ENCODE measurements at places on chromosomes 1 and 21. TPM values are rescaled to one million over a fixed set of nuclear protein-coding genes. Genes with fewer than 3 reads are reported as not detected.
A peak's percentile ranks its signal among the peaks of the same experiment; 100 is the strongest.

DNA sequence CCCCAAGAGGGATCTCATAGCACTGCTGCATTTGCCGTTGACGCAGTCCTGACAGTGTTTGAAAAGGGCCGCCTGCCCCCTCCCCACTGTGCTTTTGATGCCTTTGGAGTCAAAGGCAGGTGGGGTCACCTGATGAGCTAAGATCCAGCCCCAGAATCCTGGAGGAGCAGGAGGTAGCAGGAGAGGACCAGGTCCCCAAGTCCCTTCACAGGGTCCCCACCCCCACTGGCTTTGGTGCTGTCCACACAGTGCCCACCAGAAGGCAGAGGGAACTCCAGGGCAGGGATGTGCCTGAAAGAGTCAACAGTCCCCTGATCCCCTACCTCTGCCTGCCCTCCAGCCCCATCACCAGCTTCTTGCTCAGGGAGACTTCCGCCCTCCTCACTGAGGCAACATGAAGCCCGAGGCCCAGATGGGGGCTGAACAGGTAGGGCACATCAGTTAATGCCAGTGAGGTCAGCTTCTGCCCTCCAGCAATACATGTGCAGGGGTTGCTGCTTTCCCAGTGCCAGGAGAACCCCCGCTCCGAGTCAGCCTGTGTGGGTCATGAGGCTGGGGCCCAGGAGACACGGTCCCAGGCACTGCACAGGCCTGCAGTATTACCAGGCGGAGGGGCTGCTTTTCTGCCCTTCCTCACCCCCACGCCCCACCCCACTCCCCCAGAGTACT, 8.8 kb upstream of the KCNC4 start:
- H3K36me3 ChIP-seq, result no peaks in the 10 kb centered on the region
- peaks cover 8% of the 10 kb centered on the region for H3K4me1 ChIP-seq
- H3K27me3 ChIP-seq, result no peaks in the 10 kb centered on the region
- peak; percentile 36 for DNase-seq
- H3K4me3 ChIP-seq, result no peak overlapping the region
- H3K27ac ChIP-seq, result no peak overlapping the region

GRCh38 chr1:156495401-156496140, 5.0 kb downstream of the MEF2D start:
- peaks cover 6% of the 10 kb centered on the region for H3K36me3 ChIP-seq
- H3K27me3 ChIP-seq, result no peaks in the 10 kb centered on the region
- H3K4me1 ChIP-seq, result peaks cover 65% of the 10 kb centered on the region
- H3K27ac ChIP-seq, result peak overlapping the region; percentile 34
- DNase-seq, result peak; percentile 87
- H3K4me3 ChIP-seq, result no peak overlapping the region

GRCh38 chr1:78519446-78519845, 28.7 kb downstream of the PTGFR start:
- no peaks in the 10 kb centered on the region for H3K36me3 ChIP-seq
- no peak overlapping the region for H3K4me3 ChIP-seq
- peaks cover 25% of the 10 kb centered on the region for H3K4me1 ChIP-seq
- no peak for DNase-seq
- no peak overlapping the region for H3K27ac ChIP-seq

GRCh38 chr1:55571767-55572166, 356.6 kb upstream of the USP24 start:
- no peaks in the 10 kb centered on the region for H3K36me3 ChIP-seq
- peaks cover 29% of the 10 kb centered on the region for H3K4me1 ChIP-seq
- no peak overlapping the region for H3K4me3 ChIP-seq
- DNase-seq, result peak; percentile 84
- no peaks in the 10 kb centered on the region for H3K27me3 ChIP-seq

GRCh38 chr21:45435405-45435981, 30.5 kb downstream of the COL18A1 start:
- no peak overlapping the region for H3K4me3 ChIP-seq
- H3K27me3 ChIP-seq, result no peaks in the 10 kb centered on the region
- no peak overlapping the region for H3K27ac ChIP-seq
- no peak for DNase-seq

The MMEL1 gene
- under 0.01 TPM for total RNA-seq

Data from osteoblast (primary cell).